Central memory CD4-positive, alpha-beta T cell (primary cell): ENCODE measurements at places on chromosomes 2 and 18.

DNA sequence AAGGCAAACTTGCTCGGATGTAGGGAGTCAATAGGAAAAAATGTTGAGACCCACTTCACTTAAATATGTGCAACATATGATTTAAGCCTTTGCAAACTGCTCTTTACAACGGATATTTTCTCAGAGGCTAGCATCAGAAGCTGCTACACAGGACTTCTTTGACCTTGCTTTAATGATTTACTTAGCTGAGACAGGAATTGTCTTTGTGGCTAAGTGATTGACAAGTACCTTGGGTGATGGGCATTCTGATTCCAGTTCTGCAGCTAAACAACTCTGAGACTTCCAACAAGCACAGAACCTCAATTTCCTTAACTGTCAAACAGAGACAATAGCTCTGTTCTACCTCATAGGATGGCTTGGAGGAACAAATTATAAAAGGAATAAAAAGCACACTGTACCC, 150.2 kb downstream of the NCKAP5 start:
- no peak for DNase-seq

DNA sequence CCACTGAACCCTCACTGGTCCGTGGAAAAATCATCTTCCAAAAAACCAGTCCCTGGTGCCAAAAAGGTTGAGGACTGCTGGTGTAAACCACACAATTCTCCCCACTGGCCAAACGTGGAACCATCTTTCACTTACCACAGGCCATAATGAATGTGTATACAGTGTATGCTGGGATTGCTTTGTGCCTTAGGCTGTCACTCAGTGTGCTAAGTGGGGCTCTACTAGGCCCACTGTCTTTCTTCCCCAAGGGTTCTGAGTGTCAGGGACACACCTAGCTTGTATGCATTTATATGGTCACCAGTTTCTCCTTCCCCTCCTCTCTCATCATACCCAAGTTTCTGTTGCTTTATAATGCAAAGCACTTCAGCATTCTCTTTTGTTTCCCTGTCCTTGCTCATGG, 27.2 kb downstream of the SCYGR8 start:
- no peak for DNase-seq

DNA sequence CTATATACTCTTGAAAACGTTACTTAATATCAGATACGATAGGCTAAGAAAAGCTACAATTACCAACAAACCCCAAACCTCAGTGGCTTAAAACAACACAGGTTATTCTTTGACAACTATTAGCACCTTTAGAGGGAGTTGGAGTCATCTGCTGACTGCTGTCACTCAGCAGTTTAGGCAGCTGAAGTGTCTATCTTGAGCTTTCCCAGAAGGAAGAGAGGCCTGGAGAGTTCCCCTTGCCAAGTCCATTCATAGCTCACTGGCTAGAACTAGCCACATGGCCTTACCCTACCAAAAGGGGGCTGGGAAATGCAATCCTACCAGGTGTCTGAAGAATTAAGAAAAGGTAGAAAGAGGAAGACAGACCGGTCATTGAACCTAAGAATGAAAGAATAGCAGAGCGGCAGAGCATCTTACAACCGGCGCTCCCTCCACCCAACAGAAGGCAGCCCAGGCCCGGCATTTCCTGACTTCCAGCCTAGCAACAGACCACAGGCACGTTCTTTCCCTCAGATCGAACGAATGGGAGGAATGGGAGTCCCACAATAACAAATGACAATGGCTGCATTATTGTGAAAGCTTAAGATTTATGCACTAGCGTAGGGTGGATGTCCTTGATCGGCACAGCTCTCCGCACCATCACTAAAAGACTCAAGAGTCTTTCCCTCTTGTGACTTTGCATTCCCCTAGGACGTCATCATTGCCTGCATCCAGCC, 211.2 kb upstream of the CTAGE1 start:
- DNase-seq, result no peak

DNA sequence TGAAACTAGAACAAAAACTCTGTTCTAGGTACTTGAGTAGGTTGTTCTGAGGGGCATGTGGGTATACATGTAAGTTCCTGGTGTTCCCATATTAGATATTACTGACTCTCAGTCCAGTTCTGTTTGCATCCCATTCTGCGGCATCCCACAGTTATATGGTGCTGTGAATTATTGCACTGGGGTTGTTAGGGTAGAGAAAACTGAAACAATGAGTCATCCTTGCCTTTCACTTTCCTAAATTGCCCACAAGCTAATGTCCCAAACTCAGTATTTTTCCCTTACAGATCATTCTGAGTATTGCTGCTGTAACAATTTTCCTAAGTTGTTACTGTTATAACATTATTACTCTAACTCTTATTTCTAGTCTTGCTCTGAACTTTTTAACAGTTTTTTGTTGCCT, 3.0 kb downstream of the WDR75 start:
- DNase-seq, result no peak

DNA sequence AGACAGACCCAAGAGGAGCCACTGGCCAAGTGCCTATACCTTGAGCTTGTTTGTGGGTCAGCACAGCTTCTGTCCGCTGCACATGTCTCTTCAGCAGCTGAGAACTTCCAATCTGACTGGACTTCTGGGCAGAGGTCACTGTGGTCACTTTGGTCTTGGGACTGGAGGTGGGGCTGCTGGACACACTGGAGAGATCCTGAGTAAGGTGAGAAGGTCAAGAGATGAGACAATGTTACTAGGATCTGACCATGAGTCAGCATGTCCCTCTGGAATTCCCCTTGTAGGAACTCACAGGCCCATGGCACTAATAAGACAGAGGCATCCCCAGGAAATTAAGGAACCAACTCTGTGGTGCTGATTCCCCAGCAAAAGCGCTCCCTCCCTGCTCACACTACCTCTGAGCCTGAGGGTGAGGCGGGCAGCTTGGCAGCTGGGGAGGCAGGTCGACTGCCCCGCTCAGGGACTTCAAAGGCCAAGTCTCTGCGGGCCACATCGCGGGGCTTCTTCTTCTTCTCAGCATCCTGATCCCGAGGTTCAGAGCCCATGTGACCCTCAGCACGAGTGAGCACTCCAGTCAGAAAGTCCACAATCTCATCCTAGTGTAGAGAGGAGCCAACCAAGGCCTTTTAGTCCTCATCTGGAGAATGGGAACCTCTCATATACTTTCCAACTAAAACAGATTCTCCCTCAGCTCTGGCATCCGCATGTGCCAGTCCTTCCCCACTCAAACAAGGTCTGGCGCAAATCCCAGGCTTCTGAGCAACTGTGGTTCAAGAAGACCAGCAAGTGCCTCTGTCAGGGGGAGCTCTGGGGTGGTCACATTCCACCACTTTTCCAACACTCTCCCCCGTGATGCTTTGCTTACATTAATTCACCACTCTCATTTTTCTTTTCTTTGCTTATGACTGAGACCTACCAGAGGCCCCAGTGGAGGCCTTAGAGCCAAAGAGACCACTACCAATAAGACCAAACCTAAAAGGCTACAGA, 29.4 kb downstream of the KANSL3 start:
- DNase-seq, result no peak

- no peak for DNase-seq
These were observed 61.1 kb upstream of the RAB12 start for GRCh38 chr18:8548186-8548585.

DNA sequence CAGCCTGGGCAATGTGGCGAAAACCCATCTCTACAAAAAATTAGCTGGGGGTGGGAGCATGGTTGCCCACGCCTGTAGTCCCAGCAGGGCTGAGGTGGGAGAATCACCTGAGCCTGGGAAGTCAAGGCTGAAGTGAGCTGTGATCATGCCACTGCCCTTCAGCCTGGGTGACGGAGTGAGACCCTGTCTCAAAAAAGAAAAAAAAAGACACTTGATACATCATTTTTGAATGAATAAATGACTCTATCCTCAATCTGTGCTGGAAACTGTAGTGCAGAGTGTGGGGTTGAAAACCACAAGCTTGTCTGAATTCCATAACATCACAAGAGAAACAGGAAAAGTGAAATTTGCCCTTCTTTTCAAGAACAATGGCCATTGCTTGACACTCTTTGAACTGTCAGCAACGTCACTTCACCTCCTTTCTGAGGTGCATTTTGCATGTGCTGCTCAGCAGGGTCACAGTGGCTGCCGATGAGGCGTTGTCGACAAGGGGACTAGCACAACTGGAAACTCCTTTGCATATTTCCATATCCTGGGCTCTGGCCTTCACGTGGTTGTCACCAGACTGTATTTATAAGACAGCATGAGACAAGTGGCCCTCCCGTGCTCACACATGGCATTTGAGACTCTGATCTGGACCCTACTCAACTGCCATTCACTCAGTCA, 54.2 kb downstream of the DDX1 start:
- no peak for DNase-seq

DNA sequence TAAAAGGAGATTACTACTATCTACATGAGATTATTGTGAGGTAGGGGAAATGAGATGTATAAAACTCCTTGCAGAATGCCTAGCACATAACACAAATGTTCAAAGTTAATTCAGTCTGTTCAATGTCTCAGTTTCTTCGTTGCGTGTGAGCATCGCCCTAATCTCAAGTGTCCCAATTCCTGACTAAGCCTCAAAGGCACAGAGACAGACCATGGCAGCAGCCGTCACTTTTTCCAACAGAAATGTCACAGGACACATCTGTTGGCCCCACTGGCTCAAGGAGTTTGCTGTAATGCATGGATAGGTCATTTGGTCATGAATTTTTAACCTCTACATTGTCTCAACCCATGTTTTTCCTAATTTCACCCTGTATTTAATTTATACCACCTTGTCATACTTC, 75.3 kb downstream of the STK39 start:
- DNase-seq, result no peak

GRCh38 chr2:225009768-225010167, 32.5 kb downstream of the DOCK10 start:
- DNase-seq, result no peak

DNA sequence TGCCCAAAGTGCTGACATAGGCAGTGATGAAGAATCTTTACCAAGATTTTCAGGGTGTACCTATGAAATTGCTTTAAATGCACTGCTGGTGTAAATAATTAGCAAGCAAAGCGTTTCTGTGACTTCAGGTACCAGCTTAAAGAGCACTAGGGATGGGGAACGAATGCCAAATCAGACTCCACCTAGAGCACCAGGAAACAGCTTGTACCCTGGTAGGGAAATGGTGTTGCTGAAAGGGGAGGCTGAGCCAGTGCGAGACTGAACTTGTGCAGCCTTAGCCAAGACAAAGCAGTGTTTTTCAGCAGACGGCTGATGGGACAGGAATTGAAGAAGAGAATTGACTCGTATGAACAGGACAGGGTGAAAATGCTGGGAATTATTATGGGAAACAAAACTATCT, 65.6 kb downstream of the TWSG1 start:
- DNase-seq, result no peak

DNA sequence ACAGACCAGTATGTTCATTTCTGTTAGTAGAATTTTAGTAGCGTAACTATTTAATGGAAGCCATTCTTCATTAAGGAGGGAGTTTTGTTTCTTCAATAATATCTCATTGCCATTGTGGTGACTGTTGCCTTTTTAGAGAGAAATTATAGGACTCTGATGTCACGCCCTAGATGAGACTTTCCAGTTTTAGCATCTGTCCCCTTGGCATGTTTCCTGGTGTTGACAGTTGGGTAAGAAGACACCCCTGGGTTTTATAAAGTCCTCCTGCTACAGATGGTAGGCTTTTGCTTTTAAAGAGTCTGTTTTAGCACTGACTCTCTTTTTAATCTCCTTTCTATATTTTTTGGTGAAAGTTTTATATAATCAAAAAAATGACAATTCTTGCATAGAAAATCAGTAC, 41.9 kb downstream of the KCNJ3 start:
- no peak for DNase-seq

GRCh38 chr18:44805643-44806042, 125.0 kb downstream of the SETBP1 start:
- no peak for DNase-seq

DNA sequence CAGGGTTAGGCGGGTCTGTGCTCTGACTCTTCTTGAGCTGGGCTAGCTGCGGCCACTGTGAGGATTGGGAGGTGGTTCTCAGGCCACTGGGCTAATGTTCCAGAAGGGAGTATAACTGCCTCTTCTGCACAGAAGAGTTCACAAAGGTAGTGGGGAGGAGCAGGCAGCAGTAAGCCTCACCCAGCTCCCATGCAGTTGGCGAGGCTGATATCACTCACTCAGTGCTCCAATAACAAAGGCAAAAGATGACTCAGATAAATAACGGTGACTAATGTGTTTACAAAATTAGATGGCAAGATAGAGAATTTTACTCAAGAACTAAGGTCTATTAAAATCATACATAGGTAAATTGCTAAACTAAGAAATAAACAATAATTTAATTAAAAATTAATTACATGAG, 174.2 kb upstream of the TMEM200C start:
- DNase-seq, result no peak

DNA sequence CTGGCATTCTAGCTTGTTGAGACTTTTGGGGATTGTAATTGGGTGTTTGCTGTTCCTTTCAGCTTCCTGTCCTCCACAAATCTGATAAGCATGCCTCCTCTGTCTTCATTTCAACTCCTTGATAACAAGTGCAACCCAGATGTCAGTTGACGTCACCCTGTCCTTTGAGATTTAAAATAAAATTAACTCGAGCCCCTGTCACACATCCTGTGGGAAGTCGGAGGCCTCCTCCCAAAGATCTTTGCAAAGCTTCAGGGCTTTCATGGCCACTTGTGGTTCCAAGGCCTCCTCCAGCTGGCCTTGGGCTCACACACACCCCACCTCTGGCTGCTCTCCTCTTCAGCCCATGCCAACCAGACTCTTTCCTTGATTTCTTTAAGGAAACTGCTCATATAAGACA, 69.9 kb upstream of the ITGA6 start:
- no peak for DNase-seq

- no peak for DNase-seq
These were observed 56.2 kb downstream of the CAVIN2 start for GRCh38 chr2:191790737-191791136.

- DNase-seq, result no peak
These were observed 67.1 kb downstream of the NXPH2 start for GRCh38 chr2:138713069-138713496.
